ENCODE measurements at places on chromosomes 11 and 22.

DNA sequence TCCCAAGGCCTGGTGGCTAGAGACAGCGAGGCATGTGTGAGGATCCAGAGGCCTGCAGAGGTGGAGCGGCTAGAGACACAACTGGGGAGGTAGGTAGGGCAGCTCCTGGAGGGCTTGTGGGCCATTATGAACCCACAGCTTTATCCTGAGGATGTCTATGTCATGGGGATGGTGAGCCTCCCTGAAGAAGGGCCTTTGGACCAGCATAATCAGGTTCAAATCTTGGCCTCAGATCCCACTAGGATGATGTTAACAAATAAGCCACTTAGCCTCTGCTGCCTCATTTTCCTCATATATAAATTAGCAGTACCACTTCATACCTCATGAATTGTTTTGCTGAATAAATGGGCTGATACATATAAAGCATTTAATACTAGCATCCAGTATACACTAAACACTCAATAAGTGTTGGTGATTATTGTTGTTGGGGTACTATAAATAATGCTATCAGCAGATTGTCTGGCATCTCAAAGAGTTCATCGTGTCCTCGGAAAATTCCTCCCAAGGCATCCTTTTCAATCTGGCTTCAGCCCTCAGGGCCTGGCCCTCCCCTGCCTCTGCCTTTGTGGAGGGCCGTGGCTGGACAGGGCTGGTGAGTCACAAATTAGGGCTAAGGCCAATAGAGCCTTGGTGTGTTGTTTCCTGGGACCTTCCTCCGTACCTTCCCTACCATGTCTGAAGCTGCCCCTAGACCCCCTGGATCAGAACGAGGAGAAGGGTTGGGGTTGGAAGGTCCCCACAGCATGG, 30.9 kb upstream of the LRRC32 start:
- DNase-seq: no peak

- DNase-seq: no peak
These were observed 7.3 kb downstream of the SART1 start for GRCh38 chr11:65968600-65969482.

- no peak for DNase-seq
These were observed 114.9 kb downstream of the VPREB1 start for GRCh38 chr22:22359465-22359864.

GRCh38 chr11:101718402-101718801, 134.6 kb upstream of the TRPC6 start:
- no peak for DNase-seq

DNA sequence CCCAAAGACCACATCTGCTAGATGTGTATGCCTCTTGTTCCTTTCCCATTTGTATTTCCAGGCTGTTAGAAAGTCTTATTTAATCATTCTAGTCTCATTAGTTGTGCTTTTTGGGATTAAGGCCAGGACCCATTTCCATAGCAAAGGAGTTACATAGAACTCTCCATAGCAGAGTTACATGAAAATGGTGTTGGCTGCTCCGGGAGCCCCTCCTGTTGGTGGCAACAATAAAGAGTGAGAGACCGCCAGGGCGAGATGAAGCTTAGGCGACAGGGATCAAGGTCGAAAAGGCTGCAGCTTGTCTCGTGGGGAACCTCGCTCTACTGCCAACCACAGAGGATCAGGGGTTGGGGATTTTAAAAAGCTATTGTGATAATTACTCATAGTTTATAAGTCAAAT, 58.3 kb downstream of the GRIK4 start:
- DNase-seq: peak; percentile 28

DNA sequence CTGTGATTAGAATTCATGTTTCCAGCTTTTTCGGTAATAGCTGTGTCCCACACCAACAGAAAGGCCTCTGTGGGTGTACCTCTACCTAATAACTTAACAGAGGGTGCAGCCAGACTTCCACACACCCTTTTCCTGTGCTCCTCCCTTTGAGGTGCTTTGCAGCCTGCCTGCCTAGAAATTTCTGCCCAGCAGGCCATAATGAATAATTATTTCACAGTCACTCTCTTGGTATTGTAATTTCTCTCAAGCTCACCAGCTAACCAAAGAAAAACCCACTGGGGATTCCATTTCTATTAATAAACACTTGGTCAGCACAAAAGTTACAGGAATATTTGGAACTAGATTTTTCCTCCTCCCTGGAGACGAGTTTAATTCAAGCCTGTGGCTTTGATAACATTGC, 13.3 kb downstream of the WT1 start:
- no peak for DNase-seq

DNA sequence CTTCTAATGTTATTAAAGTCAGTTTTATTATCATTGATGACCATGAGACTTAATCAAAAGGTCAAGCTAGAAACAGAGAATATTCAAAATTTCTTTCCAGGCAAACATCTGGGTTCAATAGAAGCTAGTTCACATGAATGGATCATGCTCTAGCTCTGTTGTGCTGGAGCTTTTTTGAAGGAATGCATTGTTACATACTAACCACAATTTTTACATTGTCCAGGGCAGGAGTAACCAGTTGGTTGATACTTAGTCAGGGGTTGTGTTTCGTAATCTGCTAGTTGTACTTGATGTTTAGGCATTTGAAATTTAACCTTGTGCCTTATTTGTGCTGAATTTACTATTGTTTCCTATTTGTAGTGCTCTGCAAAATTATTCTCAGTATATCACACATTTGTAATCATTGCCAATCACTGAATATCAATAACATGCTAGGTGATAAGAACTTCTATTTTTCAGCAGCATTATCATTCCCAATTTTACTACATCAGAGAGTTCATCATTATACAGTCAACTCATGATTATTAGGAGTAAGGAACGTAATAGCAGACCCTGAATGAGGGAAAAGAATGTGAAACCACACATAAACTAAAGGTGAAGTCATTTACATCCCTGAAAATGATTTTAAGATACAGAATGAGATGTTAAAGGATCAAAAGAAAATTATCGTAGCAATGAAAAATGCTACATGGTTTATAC, 23.2 kb downstream of the NF2 start:
- DNase-seq: no peak

DNA sequence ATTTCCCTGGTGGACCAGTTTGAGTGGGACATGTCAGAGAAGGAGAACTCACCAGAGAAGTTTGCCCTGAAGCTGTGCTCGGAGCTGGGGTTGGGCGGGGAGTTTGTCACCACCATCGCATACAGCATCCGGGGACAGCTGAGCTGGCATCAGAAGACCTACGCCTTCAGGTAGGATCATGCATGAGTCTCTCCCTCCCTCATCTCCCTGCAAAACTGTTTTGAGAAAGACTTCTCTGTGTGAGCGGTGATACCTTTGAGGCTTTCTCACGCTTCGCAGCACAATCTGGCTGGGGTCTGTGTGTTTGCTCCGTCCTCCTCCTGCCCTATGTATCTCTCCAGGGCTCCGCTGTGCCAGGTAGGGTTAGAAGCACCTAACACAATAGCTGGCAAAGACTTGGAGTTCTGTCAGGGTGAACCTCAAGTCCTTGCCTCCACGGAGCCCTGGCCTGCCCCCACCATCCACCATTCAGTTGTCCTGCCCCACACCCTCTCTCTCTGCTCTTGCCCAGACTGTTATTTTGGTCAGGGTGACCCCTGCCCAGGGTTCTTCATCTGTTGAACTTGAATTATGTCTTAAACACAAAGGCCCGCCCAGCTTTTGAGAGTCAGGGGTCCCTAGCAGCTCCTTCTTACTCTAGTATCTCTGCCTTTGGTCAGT, 13.4 kb downstream of the DERL3 start:
- no peak for DNase-seq

Measured in ecto neural progenitor cell (in vitro differentiated cells).